ENCODE measurements at places on chromosomes 6 and 20.

DNA sequence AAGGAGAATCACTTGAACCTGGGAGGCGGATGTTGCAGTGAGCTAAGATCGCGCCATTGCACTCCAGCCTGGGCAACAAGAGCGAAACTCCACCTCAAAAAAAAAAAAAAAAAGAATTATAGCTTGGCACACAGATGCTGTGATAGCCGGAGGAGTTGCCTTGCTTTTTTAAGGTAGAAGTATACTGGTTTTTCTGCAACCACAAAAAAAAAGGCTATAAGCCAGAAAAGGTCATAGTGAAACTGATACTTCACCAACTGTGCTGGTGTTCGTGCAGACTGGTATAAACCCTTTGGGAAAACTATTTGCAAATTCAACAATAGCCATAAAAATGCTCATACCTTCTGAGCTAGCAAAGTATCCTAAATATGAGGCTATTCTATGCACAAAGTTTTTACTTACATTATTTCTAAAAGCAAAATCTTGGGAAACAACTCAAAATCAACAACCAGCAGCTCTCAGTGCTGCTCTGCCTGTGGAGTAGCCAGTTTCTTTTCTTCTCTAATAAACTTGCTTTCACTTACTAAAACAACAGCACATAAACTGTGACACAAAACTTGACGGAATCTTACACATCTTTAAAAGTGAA lies 44.0 kb downstream of the B4GALT5 start:
- peak overlapping the region; percentile 54 for H3K4me3 ChIP-seq
- peak overlapping the region; percentile 24 for H3K27ac ChIP-seq
- H3K36me3 ChIP-seq = peaks cover 3% of the 10 kb centered on the region
- H3K27me3 ChIP-seq = no peaks in the 10 kb centered on the region

GRCh38 chr6:30112402-30112994 lies 392 bp downstream of the TRIM31 start:
- H3K27me3 ChIP-seq = peaks cover 57% of the 10 kb centered on the region
- H3K36me3 ChIP-seq = no peaks in the 10 kb centered on the region
- no peak for DNase-seq
- peaks cover 13% of the 10 kb centered on the region for H3K4me1 ChIP-seq
- no peak overlapping the region for H3K4me3 ChIP-seq

DNA sequence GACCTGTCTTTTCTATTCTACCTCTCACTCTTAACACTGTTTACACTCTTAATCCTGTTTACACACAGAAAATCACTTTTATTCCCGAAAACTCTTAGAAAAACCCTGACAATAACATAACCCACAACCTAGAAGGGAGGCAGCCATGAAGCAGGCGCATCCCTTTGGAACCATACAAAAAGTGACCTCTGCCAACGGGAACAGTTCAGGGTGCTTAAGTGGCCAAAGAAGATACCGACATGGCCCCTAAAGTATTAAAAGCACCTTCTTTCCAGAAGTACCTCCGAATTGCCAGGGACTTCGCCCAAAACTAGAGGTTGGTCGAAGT lies 490 bp downstream of the MMUT start:
- peak; percentile 5 for DNase-seq
- H3K4me1 ChIP-seq = peaks cover 39% of the 10 kb centered on the region

- peak; percentile 37 for DNase-seq
- no peak overlapping the region for H3K4me3 ChIP-seq
- no peaks in the 10 kb centered on the region for H3K4me1 ChIP-seq
- H3K27me3 ChIP-seq = no peaks in the 10 kb centered on the region
Measured at GRCh38 chr20:35523298-35523888, 6.1 kb downstream of the C20orf173 start.

GRCh38 chr20:62080249-62080990 lies 14.7 kb upstream of the TAF4 start:
- H3K4me3 ChIP-seq = no peak overlapping the region
- peaks cover 8% of the 10 kb centered on the region for H3K27me3 ChIP-seq
- no peak for DNase-seq
- no peaks in the 10 kb centered on the region for H3K4me1 ChIP-seq

DNA sequence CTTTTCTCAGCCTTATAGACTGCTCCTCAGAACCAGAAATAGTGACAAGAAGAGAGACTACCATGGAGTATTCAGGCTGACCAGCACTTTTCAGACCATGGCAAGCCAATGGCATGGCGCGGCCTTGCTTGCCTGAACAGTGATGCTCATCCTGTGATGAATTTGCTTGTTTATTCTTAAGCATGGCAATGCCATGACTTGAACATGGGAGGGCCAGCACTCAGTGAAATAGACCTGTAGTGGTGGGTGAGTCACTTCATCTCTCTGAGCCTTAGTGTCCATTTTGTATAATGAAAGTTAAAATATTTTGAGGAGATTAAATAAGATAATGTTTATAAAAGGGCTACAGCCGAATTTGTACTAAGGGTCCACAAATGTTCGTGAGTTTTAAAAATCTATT lies 79.1 kb downstream of the LRRC1 start:
- no peak overlapping the region for H3K27ac ChIP-seq
- H3K4me1 ChIP-seq = no peaks in the 10 kb centered on the region
- no peaks in the 10 kb centered on the region for H3K36me3 ChIP-seq
- no peak overlapping the region for H3K4me3 ChIP-seq

DNA sequence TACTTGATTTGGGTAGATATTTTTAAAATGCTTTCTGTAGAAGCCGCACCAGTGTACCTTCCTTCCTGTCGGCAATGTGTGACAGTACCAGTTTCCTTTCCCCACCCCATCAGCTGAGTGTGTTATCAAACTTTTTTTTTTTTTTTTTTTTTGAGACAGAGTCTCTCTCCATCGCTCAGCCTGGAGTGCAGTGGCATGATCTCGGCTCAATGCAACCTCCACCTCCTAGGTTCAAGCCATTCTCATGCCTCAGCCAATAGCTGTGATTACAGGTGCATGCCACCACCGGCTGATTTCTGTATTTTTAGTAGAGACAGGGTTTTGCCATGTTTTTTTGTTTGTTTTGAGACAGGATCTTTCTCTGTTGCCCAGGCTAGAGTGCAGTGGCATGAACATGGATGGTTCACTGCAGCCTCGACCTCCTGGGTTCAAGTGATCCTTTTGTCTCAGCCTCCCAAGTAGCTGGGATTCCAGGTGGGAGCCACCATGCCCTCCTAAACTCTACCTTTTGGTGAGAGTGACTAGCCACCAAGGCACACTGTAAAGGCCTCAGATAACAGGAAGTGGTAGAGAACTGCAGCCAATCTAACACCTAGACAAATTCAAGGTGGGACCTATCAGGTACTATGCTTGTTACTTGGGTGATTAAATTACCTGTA lies 26.5 kb upstream of the ZBTB22 start:
- peaks cover 30% of the 10 kb centered on the region for H3K4me1 ChIP-seq
- DNase-seq = peak; percentile 24
- peak overlapping the region; percentile 67 for H3K27ac ChIP-seq
- no peaks in the 10 kb centered on the region for H3K27me3 ChIP-seq

- no peak for DNase-seq
- no peaks in the 10 kb centered on the region for H3K36me3 ChIP-seq
- H3K4me3 ChIP-seq = no peak overlapping the region
- H3K4me1 ChIP-seq = no peaks in the 10 kb centered on the region
Measured at GRCh38 chr6:50709366-50709734, 4.0 kb upstream of the TFAP2D start.

DNA sequence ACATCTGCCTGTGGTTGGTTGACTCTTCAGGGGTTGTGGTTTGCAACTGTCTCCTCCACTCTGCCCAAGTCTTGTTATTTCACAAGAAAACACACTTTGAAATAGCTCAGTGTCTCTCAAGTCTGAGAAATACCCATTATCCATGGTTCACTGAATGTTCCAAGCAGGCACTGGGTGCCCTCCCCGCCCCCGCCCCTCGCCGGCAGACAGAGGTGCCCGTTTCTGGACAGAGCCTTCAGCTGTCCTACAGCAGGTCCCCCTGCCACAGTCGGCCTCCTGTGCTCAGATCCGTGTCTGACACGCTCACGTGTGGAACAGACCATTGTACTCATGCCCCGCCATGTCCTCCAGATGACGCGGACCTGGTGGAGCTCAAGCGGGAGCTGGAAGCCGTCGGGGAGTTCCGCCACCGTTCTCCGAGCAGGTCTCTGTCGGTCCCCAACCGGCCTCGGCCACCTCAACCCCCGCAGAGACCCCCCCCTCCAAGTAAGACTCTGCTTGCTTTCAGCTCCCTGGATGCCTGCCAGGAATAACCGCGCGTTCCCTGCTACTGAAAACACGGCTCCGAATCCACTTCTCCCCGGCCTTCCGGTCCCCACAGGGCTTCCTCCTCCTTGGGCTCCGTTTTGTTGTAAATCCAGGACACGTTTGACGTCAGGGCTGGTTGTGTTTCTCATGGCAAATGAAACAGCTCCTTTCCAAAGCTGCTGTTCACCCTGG lies 81.4 kb downstream of the SERAC1 start:
- no peak for DNase-seq
- H3K4me3 ChIP-seq = no peak overlapping the region
- no peaks in the 10 kb centered on the region for H3K4me1 ChIP-seq
- H3K27me3 ChIP-seq = no peaks in the 10 kb centered on the region
- no peak overlapping the region for H3K27ac ChIP-seq

GRCh38 chr20:17513939-17514338 lies 17.2 kb downstream of the BFSP1 start:
- H3K27me3 ChIP-seq = no peaks in the 10 kb centered on the region
- H3K4me1 ChIP-seq = peaks cover 6% of the 10 kb centered on the region
- no peak overlapping the region for H3K4me3 ChIP-seq

DNA sequence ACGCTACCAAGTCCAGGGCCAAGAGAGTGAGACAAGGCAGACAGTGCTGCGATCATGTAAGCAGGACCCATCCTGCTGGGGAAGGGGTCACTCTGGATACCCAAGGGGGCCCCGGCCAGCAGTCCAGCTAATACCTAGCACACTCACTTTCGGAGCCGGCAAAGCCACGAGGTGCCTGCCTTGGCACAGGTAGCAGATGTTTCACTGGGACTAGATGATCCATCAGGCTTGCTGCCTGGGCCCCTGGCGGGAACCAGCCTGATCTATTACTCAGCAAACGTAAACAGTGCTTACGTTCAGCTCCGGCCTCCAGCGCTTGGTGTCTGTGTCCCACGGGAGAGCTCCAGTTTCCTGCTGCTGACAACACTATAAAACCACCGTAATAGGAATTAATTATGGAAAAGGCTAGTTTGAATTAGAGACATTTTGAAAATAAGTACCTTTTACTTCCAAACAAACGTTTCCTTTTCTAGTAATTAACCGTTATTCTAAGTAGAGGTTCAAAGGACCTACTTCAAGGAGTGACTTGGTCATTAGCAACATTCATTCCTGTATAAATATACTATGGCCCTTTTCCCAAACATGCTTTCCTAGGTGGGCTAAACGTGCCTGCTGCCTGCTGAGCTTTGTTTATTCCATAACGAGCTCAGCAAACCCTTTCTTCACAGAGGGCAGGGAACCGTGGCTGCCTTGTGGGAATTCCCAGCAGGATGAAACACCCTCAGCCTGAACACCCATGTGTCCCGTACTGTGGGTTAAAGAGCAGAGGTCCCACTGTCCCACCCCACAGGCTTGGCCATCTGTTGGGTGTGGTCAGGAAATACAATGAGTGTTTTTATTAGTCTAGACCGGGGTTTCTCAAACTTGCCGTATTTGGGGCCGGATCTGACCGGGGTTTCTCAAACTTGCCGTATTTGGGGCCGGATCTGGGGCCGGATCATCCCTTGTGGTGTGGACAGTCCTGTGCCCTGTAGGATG lies 18.4 kb downstream of the SLC22A23 start:
- no peaks in the 10 kb centered on the region for H3K36me3 ChIP-seq
- no peaks in the 10 kb centered on the region for H3K27me3 ChIP-seq
- H3K4me3 ChIP-seq = no peak overlapping the region
- no peak overlapping the region for H3K27ac ChIP-seq
- no peaks in the 10 kb centered on the region for H3K4me1 ChIP-seq
- no peak for DNase-seq

GRCh38 chr6:135267085-135267484 lies 86.0 kb downstream of the MYB start:
- no peak overlapping the region for H3K4me3 ChIP-seq
- no peak overlapping the region for H3K27ac ChIP-seq

DNA sequence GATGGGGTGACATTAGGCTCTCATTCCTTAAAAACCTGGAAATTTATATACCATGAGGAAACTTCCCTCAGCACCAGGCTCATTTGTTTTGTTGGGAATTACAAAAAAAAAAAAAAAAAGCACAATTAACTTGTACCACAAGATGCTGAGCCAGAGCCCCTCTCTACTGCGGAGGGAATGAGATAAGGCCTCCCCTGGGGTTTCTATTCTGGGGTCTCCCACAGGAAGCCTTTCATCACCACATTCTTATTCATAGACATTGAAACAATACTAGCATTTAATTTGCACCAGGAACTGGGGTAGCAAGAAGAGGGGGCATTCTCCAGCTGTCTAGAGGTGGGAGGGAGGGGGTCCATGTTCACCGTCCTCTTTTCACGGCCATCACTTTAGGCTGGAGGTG lies 23.0 kb upstream of the RPS6KA2 start:
- no peak overlapping the region for H3K27ac ChIP-seq
- no peak for DNase-seq
- no peaks in the 10 kb centered on the region for H3K4me1 ChIP-seq
- H3K36me3 ChIP-seq = no peaks in the 10 kb centered on the region

DNA sequence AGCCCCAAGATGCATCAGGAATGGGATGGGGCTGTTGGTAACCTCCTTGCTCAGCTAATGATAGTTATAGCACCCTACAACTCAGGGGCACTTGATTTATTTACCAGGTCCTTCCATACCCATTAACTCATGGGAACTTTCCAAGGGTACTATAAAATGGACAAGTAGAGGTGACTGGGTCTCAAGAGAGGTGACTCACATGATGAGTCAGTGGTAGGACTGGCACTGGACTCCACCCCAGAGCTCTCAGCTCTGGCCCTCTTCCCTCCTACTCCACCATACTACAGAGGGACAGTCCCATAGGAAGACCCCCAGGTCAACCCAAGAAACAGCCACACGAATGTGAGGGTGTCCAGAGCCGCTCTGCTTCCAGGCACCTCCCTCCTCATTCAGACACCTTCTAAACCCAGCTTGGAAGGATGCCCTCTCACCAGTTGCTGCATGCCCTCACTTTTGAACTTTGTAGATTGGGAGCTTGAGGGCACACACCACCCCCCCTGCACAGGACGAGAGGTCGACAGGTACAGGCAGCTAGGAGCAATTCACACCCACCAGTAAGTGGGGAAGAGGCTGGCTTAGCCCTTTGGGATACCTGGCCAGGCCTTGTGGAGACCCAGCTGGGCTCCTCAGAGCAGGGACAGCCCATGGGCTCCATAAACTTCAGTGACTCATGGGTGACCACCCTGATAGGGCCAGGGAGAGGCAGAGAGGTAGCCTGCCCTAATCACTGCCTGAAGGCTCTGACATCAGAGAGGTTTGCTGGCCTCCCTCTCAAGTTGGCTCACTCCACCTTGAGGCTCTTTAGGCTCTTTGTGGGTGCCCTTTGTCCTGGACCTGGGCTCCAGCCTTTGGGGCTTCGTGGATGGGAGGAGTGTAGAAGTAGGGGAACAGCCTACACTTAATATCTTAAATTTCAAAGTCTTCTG lies 81.6 kb upstream of the MLN start:
- DNase-seq = no peak
- H3K4me1 ChIP-seq = peaks cover 3% of the 10 kb centered on the region
- H3K27me3 ChIP-seq = peaks cover 2% of the 10 kb centered on the region

GRCh38 chr6:157023958-157024357 lies 246.8 kb downstream of the ARID1B start:
- no peak for DNase-seq
- no peaks in the 10 kb centered on the region for H3K27me3 ChIP-seq
- H3K4me1 ChIP-seq = peaks cover 54% of the 10 kb centered on the region
- peaks cover 5% of the 10 kb centered on the region for H3K36me3 ChIP-seq
